ENCODE measurements at places on chromosomes 12 and 14.

GRCh38 chr12:93563807-93564538 lies 8.5 kb upstream of the SOCS2 start:
- no peak for DNase-seq

- DNase-seq: no peak
Observed at GRCh38 chr12:50916292-50916691, 36.1 kb upstream of the HIGD1C start.

DNA sequence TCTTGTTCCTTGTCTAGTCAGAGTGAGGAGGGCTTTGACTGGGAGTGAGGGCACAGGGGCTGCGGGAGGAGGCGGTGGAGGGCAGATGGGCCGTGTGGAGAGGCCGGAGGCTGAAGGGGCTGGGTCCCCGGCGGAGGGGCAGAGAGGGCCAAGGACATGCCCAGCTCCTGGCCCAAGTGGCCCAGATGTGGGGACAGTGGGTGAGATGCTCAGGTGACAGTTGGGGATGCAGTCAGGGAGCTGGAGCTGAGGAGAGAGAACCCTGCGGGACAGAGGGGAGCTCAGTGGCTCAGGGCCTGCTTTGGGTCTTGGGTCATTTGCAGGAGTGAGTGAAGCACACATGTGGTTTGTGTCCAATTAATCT lies 26.5 kb upstream of the PLD4 start:
- no peak for DNase-seq

GRCh38 chr12:88063375-88063774 lies 34.2 kb upstream of the C12orf50 start:
- no peak for DNase-seq

- DNase-seq: no peak
Observed at GRCh38 chr14:103949131-103949790, 6.9 kb upstream of the RD3L start.

GRCh38 chr14:34699873-34700621 lies 14.3 kb downstream of the CFL2 start:
- no peak for DNase-seq

DNA sequence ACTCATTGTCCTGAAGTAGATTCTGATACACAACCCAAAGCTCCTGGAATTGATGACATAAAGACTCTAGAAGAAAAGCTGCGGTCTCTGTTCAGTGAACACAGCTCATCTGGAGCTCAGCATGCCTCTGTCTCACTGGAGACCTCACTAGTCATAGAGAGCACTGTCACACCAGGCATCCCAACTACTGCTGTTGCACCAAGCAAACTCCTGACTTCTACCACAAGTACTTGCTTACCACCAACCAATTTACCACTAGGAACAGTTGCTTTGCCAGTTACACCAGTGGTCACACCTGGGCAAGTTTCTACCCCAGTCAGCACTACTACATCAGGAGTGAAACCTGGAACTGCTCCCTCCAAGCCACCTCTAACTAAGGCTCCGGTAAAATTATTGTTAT lies 63.8 kb downstream of the RAD52 start:
- DNase-seq: no peak

Measured in stimulated activated CD4-positive, alpha-beta T cell treated with anti-CD3 and anti-CD28 coated beads, TNF-alpha, amount 100 ng/mL, for 48 hours (primary cell).